Activated CD4-positive, alpha-beta T cell treated with anti-CD3 and anti-CD28 coated beads for 48 hours (primary cell): ENCODE measurements at places on chromosomes 7 and 10.

DNA sequence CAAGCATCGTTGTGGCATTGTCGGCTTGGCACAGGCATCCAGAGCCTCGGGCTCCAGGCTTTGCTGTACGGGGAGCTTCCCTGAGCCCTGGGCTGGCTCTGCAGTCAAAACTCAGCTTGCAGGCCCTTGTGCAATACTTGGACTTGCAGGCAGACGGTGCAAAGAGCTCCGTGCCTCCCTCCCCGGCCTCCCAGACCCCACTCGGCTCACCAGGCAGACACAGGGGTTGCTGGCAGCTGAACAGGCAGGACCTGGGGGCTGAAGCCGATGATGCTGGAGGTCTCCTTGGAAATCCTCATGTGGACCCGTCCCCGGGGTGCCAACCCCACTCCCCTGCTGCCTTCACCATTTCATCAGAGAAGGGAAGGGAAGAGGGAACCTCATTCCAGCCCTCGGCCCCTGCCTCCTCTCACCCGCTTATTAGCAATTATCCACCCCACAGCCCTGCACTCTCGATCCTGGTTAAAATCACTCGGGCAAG is 59.6 kb upstream of the GNA12 start:
- no peak for DNase-seq

GRCh38 chr10:127303746-127304145 is 107.4 kb upstream of the INSYN2A start:
- no peak for DNase-seq

DNA sequence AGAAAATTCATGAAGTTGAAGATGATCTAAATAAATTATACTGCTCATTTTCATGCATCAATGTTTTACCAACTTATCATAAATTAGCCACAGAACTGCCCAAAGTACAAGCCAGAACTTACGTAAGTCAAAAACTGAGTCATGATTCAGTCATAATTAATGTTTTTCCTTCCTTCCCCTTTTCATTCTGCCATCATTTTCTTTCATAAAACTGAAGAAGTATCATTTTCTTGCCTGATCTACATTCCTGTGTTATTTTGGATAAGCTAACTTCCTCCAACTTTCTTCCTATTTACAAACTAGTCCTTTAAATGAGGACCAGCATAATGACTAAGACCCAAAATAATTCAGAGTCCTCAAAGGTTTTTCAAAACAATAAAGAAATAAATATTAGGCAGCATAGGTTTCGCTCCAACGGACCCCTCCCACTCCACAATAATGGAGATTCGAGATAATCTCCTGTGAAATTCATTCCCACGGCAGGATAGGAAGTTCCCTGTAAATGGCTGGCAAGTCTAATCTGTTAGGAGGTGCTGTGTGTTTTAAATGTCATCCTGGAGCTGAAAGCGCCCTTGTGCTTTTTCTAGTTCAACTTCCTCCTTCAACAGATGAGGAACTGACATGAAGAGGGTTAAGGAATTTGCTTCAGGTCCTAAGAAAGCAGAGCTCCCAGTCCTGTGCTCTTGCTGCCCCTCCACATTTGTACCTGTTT is 218.9 kb downstream of the DOCK4 start:
- DNase-seq: no peak

DNA sequence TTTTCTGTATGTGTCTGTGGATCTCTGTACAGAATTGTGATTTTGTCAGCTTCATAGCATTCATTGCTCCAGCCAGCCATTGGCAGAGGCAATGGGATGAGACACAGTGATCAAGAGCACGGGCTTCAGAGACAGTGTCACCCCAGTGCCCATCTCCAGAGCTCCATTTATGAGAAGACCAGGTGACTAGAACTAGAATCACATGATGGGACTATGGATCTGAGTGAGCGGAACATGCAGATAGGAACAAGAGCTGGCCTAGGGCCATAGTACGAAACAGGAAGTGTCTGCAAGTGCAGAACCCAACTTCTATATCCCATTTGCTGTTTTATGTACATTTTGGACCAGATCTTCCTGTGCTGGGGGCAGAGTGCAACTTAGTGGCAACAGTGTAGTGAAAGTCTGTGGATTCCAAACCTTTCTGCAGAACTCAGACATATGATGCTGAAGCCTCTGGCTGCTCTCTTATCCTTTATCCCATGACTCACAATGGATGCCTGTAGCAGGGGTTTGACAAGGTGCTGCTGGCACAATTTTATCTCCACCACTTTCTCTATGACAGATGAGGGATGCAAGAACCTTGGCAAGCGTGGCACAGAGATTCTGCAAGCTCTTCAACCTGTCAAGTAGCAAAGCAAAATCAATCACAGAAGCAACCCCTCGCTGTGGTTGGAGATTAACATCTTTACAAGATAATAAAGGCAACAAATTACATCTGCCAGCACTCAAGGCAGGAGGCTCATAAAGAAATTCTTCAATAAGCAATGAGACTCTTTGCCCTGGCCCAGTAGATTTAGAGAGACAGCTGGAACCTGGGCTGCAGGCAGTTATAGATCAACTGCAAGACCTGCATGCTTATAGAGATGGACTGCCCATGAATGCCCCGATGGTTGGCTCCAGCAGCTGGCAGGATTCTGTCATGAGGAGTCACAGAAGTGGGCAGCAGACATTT is 681.3 kb downstream of the TNS3 start:
- no peak for DNase-seq

DNA sequence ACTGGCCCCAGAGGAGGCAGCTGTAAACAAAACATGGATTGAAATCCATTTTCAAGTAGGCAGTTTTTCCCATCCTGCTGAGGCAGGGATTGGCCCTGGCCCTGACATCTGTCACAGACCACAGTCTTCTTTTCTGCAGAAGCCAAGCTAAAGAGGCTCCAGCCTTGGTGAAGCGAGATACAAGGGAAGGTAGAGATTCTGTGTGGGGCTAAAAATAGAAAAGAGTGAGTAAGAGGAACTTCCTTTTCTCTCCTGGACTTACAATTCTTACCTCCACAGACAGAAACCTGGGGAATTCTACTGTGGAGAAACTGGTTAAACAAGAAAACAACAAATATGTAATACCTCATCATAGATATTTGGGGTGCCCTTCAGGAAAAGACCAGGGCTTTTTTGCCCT is 624.8 kb upstream of the FZD8 start:
- no peak for DNase-seq

DNA sequence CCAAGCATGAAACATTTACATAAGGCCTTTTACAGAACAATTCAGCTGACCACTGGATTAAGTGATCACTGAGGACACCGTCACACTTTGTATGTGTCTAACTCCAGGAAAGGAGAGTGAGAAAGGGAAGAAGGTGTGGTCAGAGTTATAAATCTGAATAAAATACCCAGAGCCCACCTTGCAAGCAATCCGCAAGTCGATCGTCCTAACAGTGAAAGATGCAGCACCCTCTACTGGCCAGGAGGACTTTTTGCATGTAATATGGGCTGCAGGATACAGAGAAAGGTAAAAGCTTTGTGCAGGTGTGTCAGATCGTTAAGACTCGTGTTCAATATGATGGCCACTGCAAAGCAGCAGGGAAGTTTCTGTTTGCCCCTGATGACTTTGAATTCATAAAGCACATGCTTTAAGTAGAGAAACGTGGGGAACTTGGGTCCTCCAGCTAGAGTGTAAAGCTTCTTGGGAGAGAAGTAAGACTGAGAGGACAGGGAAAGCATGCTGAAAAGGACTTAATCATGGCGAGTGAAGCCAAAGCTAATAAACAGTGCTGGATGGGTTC is 68.5 kb upstream of the BMPER start:
- DNase-seq: peak; percentile 36

DNA sequence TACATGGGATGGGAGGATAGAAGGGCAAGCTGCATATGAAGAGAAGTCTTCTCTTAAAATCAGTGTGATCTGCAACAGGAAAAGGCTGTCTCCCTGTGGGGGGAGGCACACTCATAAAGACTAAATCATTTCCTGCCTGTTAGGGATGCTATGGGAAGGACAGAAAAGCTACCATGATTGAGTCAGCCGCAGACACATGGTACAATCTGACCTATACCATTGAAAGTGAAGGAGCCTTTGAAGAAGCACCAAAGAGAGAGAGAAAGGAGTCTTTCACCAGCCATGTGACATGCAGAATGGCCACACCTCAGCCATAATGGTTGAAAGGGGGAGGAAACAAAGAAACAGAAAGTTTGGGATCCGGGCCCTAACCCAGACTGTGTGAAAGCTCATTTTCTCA is 29.1 kb downstream of the NUDCD3 start:
- peak; percentile 51 for DNase-seq

- no peak for DNase-seq
Observed at GRCh38 chr7:79221211-79221610, 232.3 kb downstream of the MAGI2 start.

- DNase-seq: no peak
Observed at GRCh38 chr10:126130271-126130710, 233.9 kb downstream of the FANK1 start.

DNA sequence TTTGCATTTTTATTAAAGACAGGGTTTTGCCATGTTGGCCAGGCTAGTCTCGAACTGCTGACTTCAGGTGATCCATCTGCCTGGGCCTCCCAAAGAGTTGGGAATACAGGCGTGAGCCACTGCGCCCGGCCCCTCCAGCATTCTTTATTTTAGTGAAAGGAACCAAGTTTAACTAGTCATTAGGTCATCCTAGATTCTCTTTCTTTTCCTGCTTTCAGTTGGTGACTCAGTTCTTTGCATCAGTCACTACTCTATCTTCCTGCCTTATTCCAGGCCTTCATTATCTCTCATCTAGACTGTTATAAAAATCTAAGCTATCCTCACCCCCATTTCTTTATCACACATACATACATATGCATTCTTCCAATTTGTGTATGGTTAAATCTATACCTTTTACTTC is 63.7 kb downstream of the PRSS58 start:
- no peak for DNase-seq

DNA sequence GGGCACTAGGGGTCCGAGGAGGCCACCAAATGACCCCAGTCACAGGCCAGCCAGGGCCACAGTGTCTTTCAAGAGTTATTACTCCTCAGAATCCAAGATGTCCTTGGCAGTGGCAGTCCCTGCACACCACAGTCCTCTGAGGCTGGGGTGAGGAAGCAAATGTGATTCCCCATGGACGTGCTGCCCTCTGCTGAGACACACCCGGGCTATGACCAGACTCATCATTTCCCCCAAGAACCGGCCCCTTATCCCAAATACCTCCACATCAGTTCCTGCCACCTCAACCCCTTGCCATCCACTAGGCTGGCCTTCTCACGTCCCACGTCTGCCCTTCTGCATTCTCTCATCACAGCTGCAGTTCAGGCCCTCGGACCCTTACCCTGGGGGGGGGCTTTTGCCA is 5.0 kb downstream of the PRKAG2 start:
- DNase-seq: no peak

DNA sequence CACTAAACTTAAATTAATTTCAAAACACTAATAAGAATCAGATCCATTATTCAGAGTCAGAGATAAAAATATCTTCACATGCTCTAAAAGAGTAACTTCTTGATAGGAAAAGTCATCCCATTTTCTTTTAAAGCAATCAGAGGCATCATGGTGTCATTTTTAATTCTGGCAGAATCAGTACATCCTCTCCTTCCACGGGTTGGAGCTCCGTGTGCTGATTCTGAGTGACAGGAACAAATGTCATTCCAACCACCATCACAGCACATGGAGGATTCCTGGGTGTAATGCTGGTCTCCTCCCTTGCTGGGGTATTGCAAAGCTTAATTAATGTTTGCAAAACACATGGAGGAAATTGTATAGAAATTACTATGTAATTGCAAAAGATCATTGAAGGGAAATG is 114.5 kb upstream of the IMMP2L start:
- DNase-seq: no peak

DNA sequence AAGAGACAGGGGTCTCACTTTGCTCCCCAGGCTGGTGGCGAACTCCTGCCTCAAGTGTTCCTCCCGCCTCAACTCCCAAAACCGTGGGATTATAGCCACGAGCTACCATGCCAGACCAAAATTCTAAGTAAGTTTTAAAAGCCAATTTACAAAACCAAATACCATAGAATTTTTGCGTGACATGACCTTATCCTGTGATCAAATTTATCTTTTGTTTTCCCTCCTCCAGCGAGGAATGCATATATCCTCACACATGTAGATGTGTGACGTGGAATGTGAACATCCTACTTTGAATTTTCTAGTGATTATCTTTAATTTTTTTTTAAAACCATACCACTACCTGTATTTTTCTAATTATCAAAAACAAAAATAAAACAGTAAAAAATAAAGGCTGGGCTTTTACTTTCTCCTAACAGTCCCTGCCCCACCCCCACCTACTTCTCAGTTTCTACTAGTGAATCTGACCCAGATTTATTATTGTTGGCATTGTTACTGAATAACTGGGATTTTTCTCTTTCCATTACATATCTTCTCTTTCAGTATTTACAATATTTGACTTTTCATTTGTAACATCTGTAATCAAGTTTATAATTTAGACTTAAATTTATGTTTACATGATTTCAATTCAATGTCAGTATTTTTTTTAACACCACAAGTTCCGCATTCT is 26.0 kb downstream of the CYTH3 start:
- no peak for DNase-seq

- DNase-seq: no peak
Observed at GRCh38 chr7:30074422-30075030, 46.3 kb downstream of the PLEKHA8 start.
